NCI-H2081 treated with DMSO at 0.1 percent for 48 hours (cell line): ENCODE measurements at places on chromosomes 5 and 9.

GRCh38 chr9:94149696-94150095, 65.4 kb downstream of the PTPDC1 start:
- no peak for DNase-seq

- DNase-seq: no peak
Measured at GRCh38 chr9:88508326-88508725, 26.7 kb upstream of the NXNL2 start.

GRCh38 chr5:180291943-180292831, at the start of gene MAPK9:
MAPK9 (minus strand) TSS chr5:180292083; CDS start chr5:180280561, 11,522 bp downstream.
- peak; percentile 19 for DNase-seq

DNA sequence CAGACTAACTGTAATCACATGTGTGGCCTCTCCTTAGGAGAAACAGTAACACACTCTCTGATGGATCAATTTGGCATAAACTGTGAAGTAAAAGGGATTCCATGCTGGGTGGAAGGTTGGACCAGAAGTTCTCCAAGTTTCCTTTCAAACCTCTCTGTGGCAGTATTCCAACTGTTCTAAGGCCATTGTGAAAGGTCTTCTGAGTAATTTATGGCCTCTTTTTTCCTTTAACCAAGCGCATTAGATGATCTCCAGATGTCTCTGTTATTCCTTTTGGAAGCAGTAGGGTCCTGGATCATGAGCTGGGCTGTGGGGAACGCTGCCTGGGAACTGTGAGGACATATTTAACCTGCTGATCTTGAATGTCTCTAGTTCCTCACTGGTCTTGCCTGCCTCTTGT, 80.6 kb upstream of the IL6ST start:
- DNase-seq: no peak

DNA sequence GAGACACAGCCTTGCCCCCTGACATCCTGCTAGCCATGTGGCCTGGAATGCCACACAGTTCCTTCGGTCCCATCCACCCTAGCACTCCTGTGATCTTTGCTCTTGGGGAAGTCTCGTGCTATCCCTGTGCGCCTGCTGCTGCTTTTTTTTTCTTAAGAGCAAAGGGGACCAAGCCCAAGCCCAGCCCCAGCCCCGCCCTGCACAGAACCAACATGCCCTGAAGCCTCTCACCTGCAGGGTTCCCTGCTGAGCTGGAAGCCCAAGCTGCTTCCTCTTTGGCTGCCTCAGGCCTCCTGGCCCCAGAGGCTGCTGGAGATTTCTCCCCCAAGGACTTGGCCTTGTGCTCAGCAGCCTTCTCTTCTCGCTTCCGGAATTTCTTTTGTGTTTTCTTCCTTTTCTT, 1.8 kb downstream of the SURF6 start:
- no peak for DNase-seq

GRCh38 chr5:17277907-17278306, 60.5 kb downstream of the BASP1 start:
- no peak for DNase-seq

DNA sequence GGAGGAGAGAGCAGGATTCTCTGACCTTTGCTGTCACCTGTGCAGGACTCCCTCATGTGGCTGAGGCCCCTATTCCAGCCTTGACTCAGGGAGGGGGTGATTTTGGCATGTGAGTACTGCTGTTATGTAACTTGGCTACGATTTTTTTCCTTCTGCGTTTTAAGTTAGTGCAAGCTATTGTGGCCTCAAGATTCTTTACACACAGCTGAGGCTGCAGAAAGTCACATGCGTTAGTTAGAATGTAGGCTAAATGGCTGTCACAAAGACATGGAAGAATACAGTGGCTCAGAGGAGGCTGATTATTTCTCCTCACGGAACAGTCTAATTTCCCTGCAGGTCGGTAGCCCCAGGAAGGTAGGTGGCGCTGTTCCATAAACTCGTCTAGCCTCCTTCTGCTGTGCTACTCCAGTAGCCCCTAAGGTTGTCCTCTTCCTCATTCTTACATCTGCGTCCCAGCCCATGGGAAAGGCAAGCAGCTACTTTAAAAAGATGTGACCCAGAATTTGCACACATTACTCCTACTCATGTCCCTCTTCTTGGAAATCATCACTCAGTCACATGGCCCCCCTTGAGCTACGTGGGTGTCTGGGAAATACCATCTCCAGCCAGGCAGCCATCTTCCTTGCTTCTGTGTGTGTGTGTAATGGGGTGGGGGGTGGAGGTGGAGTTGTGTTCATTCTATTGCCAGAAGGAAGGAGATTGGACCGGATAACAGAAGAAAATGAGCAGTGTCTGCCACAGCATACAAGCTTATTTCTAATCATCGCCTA, 486.6 kb downstream of the CCDC171 start:
- no peak for DNase-seq

DNA sequence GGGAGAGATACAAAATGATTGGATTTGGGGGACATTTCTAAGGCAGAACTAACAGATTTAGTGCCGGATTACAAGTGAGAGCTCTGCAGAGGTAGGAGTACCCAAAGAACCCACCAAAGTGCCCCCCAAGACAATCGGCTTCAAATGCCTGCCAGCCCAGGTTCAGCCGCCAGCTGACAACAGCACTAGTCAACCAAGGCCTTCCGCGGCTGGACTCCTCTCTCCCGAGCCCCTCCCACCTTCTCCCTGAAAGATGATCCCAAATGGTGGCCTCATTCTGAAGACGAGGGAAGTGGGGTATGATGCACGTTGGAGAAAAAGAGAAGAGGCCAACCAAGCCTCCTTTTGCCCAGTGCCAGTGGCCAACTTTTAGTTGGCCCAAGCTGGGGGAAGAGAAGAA, 210.4 kb upstream of the SLC30A5 start:
- DNase-seq: no peak

- DNase-seq: no peak
Measured at GRCh38 chr5:97229196-97229595, 46.1 kb upstream of the RIOK2 start.

GRCh38 chr9:2610985-2611384, 10.6 kb upstream of the VLDLR start:
- no peak for DNase-seq

GRCh38 chr9:38284588-38285051, 107.9 kb upstream of the ALDH1B1 start:
- DNase-seq: peak; percentile 77

- no peak for DNase-seq
Measured at GRCh38 chr9:295576-295975, 80.9 kb downstream of the DOCK8 start.

- no peak for DNase-seq
Measured at GRCh38 chr5:10910261-10910660, 149.2 kb upstream of the DAP start.

- DNase-seq: no peak
Measured at GRCh38 chr5:111976705-111977435, 219.9 kb upstream of the NREP start.
